ENCODE measurements at places on chromosomes 12 and 14.
A peak's percentile ranks its signal among the peaks of the same experiment; 100 is the strongest.

DNA sequence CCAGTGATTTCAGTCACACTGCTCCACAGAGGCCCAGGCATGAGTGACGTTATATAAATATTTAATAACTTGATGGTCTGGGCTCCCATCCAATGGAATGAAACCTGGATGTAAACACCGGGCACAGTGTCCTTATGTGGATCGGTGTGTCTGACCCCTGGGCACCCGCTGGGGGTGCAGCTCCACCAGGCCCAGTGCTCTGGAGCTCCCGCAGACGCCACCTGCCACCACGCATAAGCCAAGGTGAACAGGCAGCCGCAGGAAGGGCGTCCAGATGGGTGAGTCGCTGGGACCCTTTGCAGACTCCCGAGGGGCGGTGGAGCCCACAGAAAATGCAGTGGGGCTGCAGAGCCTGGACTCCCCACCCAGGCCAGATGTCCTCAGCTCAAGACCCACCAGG is 121.6 kb downstream of the SCARB1 start:
- peak; percentile 74 for DNase-seq

DNA sequence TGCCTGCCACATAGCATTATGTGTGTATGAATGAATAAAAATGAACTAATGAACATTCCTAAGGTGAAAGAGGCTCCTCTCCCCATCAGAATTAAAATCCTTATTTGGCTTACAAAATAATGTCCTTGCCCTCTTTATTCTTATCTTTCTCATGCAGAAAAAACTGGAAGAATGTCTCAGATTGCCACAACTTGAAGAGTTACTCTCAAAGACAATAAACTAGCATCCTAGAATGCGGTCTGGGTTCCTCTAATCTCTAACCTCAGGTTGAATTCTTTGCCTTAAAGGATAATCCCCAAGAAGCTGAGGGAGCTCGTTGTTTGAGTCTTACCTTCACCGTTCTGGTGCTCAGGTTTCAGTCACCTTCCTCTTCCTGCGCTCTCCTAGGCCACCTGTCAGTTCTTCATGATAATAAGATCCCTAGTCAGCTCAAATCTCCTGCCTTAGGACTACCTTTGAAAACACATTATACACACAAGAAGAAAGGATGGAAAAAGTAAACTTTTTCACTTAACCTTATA is 147.1 kb downstream of the PHLDA1 start:
- no peak for DNase-seq

DNA sequence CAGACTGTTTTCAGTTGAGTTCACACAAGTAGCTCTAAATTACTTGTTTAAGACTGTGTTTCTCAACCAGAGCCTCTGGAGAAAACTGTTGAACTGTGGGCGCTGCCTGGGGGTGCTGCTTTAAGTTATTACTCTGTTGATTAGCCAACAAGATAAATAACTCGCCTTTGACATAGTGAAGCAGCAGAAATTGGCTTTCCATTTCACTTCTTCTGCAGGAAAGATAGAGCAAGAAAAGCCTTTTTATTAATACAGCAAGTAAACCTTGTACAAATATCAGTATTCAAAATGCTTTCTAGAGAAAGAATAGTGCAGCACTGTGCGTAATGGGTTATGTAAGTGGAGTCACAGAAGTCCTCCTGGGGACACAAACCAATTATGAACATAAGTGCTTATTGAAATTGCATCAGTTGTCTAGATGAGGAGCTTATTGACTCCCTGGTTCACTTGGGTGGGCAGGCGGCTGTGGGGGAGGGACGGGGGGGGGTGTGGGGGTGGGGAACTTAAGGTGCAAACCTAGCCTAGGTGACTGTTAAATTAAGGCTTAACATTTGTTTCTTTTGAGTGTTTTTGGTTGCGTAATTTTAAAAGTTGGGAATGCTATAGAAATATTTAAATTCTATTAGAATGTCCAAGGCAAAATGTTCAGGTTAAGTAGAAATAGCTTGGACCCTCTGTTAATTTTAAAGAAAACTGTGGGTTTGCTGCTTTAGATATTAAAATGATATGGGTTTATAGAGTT is 6.3 kb downstream of the FRS2 start:
- no peak for DNase-seq

DNA sequence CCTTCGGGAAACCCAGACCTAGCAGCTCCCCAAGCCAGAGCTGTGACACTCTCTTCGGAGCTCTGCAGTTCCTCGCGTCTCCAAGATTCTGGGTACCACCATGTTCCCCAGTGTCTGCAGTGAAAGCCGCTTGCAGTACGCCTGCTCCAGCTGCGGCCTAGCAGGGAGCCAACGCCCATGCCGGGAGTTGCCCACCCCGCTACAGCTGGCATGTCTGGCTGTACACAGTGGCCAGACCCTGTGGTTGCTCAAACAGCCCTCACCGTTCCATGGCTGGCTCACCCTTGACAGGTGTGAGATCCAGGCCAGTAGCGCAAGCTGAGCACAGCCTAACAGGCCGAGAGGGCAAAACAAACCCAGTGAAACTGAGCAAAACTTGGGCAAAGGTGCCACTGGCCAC is 503.8 kb upstream of the RPL10L start:
- DNase-seq, result no peak

GRCh38 chr14:55248411-55248810 is 22.8 kb upstream of the FBXO34 start:
- DNase-seq, result no peak

DNA sequence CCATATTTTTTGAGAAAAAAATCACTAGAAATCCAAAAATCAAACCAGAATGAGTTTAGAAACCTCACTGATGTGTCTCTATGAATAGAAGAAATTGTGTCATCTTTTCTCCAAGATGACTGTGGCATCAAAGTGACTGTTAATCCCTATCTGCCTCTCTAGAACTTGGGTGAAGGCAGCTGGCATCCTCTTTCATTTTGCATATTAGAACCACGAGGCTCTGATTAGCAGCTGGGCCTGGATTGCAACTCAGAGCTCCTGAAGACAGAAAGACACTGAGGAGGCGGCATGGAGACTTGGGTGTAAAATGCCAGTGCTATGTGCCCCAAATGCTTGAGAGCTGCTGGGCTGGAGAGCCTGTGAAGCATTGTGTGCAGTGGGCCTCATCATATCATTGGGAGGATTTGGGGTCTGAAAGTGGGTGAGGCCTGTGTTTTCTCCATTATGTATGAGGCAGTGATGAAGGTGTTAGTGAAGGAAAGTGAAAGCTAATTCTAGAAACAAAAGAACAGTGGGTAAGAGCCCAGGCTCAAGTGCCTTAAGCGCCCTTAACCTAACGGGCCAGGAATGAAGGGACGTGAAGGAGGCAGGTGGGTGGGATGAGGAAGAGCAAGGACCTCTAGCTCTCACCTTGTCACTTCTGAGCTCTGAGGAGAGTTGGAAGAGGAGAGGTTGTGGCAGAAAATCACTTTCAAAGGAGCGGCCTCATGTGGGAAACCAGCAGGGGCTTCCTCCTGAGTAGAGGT is 26.2 kb downstream of the NKX2-8 start:
- no peak for DNase-seq

GRCh38 chr12:131608740-131609690 is 101.9 kb upstream of the SFSWAP start:
- peak; percentile 28 for DNase-seq

DNA sequence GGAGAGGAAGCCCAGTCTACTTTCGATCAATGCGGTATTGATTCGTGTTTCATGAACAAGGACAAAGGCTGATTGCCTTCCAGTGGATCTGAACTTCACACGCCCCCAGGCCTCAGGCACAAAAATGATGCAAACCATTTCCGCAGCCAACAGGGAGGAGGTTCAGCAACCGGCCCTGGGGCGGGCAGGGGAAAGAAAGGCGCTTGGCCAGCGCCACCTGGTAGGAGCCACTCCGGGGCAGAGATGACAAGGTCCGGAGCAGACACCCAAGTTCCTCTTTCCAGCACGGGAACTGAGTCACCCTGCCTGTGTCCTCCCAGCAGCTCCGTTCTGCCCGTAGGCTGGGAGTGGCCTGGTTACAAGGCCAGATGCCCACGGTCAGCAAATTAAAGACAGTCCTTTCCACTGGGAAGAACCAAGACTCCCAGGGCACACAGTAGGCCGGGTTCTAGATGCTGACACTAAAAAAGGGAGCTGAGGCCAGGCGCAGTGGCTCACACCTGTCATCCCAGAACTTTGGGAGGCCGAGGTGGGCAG is 136.3 kb downstream of the SCARB1 start:
- peak; percentile 60 for DNase-seq

- DNase-seq, result no peak
These were observed 43.3 kb upstream of the MED13L start for GRCh38 chr12:116320791-116321217.

GRCh38 chr12:99170461-99170860 is 477.1 kb upstream of the GARIN6 start:
- DNase-seq, result no peak

- DNase-seq, result no peak
These were observed 5.6 kb downstream of the WASHC4 start for GRCh38 chr12:105113094-105113493.

DNA sequence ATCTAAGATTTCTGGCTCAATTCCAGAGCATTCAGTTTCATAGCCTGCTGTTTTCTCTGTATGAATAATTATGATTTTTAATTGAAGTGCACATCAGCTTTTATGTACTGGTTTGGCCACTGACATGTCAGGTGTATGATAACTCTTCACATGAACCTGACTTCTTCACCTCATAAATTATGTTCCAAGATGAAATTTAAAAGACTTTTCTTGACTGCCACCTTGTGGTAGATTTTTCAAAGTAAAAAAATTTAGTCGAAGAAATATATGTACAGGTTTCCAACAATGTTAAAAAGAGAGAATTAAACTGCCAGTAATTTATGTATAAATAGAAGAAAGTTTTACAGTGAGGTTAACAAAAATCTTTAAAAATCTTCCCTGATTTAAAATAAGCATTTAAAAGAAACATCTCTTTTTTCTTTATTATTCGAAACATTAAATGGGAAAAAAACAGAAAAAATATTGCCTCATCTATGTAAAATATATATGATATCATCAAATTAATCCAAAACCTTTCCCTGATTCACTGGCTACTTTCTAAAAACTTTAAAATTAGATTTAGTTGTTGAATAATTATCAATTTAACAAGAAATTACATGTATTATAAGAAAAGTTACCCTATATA is 124.9 kb upstream of the ATXN7L3B start:
- DNase-seq, result no peak

DNA sequence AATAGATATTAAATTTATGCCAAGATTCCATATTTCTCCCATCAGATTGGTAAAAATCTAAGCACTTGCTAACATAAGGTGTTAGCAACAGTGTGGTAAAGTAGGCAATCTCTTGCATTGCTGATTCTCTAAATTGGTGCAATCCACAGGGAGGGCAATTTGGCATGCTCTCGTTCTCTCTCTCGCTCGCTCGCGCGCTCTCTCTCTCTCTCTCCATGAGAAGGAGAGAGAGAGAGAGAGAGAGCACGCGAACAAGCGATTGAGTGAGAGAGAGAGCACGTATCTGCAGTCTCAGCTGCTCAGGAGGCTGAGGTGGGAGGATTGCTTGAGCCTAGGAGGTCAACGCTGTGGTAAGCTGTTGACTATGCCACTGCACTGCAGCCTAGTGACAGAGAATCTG is 25.9 kb downstream of the PSEN1 start:
- DNase-seq, result no peak

DNA sequence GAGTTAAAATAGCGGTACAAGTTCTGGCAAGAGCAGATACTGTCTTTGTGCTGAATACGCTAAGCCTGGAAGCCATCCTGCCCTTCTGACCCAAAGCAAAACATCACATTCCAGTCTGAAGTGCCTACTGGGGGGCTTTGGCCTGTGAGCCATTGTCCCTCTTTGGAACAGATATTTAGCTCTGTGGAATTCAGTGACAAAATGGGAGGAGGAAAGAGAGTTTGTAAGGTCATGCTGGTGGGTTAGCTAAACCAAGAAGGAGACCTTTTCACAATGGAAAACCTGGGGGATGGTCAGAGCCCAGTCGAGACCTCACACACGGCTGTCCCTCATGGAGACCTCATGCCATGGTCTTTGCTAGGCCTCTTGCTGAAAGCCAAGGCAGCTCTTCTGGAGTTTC is 18.5 kb downstream of the EMP1 start:
- DNase-seq, result no peak

- no peak for DNase-seq
These were observed 119.0 kb upstream of the SLC38A4 start for GRCh38 chr12:46944771-46945170.

GRCh38 chr12:94841177-94841576 is 162.3 kb downstream of the NDUFA12 start:
- DNase-seq, result no peak

GRCh38 chr12:56522411-56523193 is 982 bp downstream of the RBMS2 start:
- DNase-seq, result no peak

- DNase-seq, result no peak
These were observed 155.7 kb downstream of the DPF3 start for GRCh38 chr14:72738161-72738611.

DNA sequence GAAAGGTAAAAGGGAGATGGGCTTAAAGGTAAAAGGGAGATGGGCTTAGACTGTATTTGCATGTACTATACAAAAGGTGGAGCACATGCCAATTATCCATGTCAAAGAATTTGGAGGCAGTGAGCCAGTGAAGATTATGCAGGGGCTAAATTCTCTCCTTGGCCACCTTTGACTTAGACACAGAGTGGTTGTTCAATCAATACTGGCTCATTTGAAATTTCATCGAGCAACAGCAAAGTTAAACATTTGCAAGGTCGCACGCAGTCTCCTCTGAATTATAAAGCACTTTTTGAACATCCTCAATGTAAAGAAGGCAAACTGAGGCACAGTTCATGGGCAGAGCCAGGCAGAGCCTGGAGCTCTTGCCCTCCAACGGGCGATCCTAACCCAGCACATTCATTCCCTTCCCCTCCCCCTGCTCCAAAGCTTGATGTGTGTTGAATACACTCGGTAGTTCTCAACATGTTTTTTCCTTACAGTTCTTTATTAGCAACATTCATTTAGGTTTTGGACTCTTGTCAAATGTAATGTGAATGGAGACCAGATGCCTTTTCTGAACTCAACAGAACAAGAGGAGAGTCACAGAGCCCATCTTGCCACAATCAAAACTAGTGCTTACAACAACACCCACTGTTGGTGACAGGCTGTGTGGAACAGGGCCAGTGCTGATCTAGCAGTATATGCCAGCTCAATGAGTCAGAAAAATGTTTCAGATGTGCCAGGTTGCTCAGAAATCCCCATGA is 169.7 kb upstream of the G2E3 start:
- DNase-seq, result peak; percentile 8

DNA sequence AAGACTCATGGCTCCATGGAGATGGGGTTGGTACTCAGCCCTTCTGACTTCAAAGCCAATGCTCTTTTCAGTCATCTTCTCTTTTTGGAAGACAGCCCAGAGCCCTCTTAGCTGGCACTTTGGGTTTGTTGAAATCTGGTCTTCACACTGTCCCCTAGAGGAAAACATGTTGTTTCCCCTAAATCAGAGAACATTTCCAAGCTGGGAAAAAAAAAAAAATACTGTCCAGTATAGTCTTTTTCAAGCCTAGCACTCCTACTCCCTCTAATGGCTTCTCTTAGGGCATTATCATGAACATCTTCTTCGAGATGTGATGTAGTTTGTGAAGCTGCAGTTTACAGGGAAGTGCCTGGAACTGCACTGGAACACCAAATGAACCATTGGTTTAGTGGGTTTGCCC is 3.0 kb upstream of the ZC3H14 start:
- DNase-seq, result no peak

All from prostate gland (tissue), 2 donors.